ENCODE measurements at places on chromosomes 13 and 19.

GRCh38 chr13:95091755-95092154 lies 209.5 kb downstream of the ABCC4 start:
- DNase-seq: no peak

GRCh38 chr13:70380809-70381208 lies 272.6 kb upstream of the KLHL1 start:
- no peak for DNase-seq

DNA sequence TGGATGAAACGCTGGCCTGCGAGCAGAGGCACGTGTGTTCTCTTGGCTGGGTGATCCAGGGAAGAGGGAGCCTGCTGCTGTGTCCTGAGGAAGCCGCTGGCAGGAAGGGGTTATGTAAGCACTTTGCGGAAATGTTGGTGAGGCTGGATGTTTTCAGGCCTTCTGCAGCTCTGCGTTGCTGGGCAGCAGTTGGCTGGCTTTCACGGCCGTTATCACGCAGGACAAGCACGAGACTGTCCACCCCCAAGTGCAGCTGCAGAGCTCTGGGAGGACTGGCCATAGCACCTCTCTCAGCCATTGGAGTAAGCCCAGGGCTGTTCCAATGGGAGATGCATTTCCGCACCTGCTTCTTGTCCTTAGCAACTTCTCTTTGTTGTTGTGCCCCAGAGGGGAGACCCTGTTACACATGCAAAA lies 146.9 kb upstream of the SOX21 start:
- no peak for DNase-seq

- DNase-seq: no peak
These were observed 1.9 kb upstream of the RASA3 start for GRCh38 chr13:114134111-114134943.

DNA sequence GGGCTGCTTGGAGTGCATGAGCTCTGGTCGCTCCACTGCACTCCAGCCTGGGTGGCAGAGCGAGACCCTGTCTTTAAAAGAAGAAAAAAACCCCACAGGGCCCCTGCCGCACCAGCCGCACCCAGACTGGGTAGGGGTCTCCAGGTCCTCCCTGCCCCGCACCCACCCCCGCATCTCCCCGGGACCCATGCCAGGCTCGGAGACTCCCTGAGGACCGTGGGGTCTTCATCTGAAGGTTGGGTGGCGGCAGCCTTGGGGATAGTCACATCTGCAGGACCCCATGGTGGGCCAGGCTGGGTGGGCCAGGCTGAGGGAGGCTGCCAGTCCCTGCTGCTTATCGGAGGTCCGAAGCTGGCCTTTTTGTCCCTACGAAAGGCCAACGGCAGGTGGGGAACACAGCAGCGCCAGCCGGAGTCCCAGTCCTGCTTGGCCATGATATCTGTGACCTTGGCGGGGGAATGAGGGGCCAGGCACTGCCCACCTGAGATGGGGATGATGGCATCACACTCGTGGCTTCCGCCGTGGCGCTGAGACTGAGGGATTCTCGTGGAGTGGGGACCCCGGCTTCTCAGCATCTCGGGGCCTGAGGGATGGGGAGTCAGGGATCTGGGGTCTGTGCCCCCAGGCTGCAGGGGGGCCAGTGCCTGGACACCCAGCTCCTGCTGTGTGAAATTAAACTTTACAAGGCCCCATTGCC lies 11.1 kb downstream of the EFNA2 start:
- DNase-seq: no peak

DNA sequence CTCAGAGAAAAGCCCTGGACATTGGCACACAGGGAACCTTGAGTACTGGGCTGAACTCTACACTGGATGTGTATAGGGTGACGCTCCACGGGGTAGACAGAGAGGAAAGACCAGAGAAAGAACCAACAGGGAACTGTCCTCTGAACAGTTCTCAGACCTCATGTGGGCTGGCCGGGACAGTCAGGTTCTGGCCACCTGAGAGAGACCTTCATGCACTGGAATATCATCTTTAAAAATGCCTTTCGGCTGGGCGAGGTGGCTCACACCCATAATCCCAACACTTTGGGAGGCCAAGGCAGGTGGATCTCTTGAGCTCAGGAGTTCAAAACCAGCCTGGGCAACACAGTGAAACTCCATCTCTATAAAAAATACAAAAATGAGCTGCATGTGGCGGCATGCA lies 143.8 kb upstream of the GJB6 start:
- DNase-seq: no peak

DNA sequence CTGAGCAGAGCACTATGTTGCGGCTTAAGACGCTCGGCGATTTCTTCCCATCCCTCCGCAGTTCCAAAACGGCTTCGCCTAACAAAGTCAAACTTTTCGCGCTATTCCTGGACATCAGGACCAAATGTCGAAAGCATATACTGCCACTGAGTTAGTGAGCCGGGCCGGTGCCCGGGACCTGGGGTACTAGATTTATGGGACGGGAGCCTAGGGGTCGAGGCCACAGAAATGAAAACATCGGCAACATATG lies 699 bp downstream of the RCBTB2 start:
- DNase-seq: no peak

- no peak for DNase-seq
These were observed 68.3 kb downstream of the DNAJC3 start for GRCh38 chr13:95745289-95745688.

- DNase-seq: no peak
These were observed 1.8 kb upstream of the KLK4 start for GRCh38 chr19:50912727-50913716.

GRCh38 chr13:99356012-99356261 lies 48.7 kb upstream of the GPR183 start:
- DNase-seq: no peak

DNA sequence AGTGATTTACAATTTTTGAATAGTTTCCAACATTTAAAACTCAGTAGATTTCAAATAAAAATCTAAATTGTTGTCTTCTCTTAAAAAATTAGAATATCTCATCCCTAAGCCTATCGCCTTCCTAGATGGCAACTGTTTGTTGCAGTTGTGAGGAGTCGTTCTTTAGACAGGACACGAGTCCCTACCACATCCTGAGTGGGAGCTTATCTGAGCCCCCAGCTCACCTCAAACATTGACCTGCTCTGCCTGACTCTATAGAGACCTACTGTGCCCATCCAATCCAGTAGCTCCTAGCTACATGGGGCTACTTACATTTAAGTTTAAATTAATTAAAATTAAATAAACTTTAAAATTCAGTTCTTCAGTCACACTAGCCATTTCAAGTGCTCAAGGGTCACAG lies 434.7 kb downstream of the FOXO1 start:
- no peak for DNase-seq

- DNase-seq: no peak
These were observed 44.2 kb downstream of the PCDH8 start for GRCh38 chr13:52804202-52804641.

DNA sequence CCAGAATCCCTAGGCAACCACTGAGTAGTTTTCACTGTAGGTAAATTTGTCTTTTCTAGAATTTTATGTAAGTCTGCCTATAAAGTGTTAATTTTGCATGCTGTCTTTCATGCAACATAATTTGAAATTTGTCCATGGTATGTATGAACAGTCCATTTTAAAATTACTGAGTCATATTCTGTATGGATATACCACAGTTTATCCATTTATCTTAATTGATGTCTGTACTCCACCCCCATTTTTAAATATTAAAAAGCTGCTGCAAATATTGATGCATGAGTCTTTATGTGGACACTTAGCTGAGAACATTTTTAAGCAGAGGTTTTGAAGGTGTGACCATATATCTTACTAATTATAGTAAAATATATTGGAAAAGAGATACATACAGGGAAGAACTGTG lies 9.0 kb downstream of the ZNF134 start:
- DNase-seq: no peak

DNA sequence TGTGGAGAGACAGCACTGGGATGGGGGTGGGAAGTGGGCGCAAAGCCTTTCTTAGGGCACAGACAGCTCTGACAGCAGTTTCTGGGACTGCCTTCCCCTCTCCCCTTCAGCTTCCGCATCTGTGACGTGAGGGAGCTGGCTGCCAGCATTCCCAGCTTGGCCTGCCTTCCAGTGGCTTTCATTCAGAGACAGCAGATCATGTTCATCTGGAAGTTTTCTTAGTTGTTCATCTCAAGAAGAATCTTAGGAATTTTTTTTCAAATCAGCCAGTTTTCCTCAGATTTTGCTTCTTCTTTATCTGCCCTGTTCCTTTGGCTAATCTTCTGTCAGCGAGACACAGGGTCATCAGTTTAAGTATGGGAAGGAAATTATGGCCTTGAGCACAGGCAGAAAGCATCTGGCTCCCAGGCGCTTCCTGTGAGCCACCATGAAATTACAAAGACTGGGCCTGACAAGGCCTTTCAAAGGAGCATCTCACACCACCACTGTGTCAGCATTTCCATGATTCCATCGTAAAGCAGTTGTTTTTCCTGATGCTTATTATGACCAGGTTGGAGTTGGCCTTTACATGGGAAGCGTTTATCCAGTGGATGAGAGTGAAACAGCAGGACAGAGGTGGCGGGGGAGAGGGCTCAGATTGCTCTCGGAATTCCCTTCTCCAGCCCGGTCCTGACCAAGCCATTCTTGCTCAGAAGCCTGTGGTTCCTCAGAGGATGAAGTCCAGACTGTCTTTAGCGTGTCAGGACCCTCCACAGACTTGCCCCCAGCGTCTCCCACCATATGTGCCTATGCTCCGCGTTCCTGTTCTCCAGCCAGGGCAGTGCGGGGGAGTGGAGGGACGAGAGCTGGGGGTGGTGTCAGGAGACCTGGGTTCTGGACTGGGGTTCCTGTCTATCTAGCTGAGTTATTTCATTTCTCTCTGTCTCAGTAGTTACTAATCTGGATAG lies 43.6 kb downstream of the ARHGAP35 start:
- no peak for DNase-seq

GRCh38 chr13:34762312-34762711 lies 179.8 kb upstream of the NBEA start:
- no peak for DNase-seq

DNA sequence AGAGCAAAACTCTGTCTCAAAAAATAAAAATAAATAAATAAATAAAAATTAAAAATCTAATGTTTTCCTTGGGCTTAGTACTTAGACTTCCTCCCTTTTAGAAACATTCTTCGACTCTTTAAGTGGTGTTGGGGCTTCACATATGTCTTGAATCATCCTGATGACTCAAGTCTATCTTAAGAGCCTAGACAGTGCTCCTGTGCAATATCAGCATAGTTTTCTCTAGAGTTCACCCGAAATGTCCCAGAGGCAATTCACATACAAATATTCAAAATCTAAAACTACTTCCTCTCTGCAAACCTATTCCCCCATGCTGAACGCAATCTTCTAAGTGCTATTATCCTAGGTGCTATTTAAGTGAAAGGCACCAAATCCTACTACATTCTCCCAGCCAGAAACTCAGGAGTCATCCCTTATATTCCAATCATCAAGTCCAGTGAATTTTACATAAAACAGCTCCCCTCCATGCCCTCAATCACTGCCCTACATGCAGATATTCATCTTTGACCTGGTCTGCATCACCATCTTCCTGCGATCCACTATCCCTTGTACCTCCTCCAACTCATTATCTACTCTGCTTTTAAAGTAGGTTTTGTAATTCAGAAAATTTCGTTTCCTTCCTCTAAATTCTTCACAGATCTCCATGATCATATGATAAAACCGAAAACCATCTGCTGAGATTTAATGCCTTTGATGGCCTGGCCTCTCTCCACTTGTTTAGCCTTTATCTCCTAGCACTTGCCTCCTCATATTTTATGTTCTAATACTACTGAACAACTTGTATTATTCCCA lies 102.7 kb downstream of the ELF1 start:
- DNase-seq: no peak

- no peak for DNase-seq
These were observed 273.2 kb downstream of the MYO16 start for GRCh38 chr13:108902405-108903155.

DNA sequence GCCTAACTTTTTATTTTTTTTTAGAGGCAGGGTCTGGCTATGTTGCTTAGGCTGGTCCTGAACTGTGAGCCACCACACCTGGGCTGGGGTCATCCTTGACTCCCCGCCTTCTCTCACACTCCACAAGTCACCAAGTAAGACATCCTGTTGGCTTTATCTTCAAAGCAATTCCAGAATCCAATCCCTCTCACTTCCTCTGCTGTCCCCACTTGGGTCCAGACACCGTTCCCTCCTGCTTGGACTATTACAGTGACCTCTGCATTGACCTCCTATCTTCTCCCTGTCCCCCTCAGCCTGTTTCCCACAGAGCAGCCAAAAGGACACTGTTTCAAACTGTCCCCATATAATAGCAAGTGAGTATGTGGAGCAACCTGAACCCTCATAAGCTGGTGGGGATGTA lies 4.7 kb upstream of the GNG8 start:
- DNase-seq: no peak

DNA sequence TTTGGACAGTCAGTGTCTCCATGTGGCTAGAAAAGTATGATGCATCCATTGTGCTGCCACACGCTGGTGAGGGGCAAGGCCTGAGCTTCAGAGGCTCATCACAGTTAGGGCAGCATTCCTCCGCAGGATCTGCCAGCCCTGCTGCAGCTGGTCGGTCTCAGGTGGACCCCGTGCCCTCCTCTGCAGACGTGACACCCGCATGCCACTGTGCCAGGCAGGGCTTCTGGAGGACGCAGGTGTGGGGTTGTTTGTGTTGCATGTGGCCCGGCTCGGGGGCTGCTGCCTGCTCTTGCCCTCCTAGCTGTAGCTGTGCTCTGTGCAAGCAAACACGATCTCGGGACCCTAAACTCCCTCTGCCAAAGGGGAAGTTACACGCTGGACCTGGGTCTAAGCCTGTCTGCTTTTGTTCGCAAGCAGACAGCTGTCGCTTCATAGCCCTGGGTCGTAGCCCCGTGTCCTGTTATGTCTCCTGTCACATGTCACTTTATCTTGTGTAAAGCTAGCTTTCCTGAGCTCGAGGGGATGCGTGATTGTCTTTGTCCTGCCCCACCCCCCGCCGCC lies 45.3 kb downstream of the SLC7A9 start:
- no peak for DNase-seq

GRCh38 chr19:18204394-18205199 lies 755 bp upstream of the RAB3A start:
- no peak for DNase-seq

DNA sequence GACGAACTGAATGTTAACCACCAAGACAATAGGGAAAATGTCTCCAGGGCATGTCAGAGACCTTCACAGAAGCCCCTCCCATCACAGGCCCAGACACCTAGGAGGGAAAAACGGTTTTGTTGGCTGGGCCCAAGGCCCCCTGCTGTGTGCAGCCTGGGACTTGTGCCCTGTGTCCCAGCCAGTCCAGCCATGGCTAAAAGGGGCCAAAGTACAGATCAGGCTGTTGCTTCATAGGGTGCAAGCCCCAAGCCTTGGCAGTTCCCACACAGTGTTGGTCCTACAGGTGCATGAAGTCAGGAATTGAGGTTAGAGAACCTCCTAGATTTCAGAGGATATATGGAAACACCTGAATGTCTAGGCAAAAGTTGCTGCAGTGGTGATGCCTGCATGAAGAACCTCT lies 428.7 kb downstream of the SUCLA2 start:
- DNase-seq: no peak

GRCh38 chr13:78298657-78299056 lies 304.7 kb downstream of the POU4F1 start:
- no peak for DNase-seq
